Stimulated activated CD4-positive, alpha-beta T cell treated with anti-CD3 and anti-CD28 coated beads, Interleukin-15, amount 100 ng/mL, for 1 hour (primary cell): ENCODE measurements at places on chromosomes 2 and 18.

- DNase-seq, result no peak
Observed at GRCh38 chr2:216392018-216392562, 19.8 kb upstream of the MARCHF4 start.

DNA sequence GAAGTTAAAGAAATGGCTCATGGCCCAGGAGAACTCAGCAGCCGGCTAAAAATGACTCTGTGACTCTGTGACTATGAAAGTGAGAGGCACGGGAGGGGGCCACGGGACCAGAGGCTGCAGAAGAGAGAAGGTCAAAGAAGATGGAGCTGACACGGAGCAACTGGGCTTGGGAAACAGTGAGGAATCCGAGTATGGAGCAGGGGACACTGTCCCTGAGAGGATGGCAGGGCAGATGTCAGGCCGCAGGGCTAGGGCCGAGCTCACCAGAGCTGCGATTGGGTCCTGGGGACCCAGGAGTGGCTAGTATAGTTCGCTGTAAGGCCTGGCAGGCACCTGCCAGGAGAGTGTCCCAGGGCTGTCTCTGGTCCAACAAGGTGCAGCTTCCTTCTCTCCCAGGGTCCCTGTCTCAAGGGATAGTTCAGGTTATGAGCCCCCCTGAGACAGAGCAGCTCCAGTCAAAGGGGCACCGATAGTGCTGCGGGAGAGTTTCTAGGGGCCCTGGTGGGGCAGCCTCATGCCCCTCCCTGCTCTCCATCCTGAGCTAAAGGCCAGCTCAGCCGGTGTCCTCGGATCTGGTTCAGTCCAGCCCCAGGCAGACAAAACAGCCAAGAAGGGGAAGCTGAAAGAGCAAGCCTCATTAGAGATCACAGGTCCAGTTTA is 42.7 kb downstream of the CIB4 start:
- DNase-seq, result no peak

DNA sequence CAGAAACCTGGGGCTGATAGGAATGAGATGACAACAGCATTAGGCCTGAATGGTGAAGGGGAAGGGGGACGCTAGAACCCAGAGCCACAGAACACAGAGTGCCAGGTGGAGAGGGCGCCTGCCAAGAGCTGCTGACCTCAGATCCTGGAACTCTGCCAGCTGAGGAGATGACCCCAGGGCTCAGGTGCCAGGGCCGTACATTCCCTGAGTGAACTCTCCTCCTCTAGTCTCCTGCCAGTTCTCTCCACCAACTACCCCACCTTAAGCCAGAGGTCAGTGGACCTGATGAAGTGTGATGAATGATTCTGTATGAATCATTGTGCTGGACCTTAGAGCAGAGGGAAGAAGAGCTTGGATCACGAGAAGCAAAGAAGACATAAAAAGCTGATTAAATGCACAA is 1582.2 kb upstream of the ACVR2A start:
- DNase-seq, result no peak

DNA sequence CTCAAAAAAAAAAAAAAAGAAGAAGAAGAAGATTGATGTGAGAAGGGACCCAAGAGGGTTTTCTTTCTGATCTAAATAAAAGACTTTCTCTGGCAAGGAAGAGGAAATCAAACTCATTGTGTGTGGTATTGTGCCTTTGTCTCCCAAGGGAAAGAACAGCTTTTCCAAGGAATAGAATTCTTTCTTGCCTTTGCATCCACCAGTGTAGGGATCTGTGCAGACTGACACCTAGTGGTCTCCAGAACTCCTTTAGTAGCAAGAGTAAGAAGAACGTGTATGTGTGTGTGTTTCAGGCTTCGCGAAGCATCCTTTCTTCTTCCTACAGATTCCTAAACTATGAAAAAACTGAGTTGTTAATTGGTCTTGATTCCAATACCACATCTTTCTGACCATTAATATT is 33.5 kb upstream of the CRIM1 start:
- no peak for DNase-seq

DNA sequence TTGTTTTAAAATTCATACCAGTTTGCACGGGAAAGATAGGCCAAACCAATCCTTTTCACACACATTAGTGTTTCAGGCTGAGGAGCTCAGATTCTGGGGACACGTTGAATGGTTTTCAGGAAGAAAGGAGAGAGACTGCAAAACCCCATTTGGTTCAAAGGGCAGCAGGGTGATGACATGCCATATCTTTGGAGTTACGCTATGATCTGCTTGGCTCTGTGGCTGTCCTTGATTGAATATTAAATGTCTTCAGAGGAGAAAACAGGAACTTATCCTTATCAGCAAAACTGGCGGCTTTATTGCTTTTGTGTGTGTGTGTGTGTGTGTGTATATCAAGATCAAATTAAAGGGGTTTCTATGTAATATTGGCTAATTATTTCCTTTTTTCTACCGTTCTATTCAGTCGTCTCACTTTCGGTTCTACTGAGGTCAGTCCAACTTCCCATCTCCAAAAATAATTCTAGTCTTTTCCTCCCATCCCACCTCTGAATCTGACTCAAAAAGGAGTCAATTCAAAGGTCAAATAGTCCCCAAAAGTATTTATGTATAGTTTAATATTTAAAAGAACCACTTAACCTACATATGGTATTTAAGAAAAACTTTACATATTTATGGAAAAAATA is 292.9 kb upstream of the CCDC68 start:
- DNase-seq, result no peak

GRCh38 chr2:113234721-113235346 is 43.9 kb downstream of the PAX8 start:
- DNase-seq, result no peak

DNA sequence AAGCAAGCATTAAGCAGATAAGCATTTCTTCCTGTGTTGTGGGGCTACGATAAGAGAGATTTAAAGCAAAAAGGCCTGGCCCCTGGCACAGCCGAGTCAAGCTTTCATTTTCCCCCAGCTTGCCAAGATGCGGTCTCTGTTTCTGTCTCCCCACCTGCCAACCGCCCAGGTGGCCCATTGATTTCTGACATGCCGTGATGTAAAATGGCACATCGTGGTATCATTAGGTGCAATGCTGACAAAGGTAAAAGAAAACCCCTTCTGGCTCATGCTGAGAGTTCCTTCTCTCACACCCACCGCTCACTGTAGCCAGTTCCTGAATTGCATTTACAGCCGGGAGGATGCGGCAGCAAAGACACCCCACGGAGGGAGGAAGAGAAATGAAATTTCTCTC is 62.8 kb downstream of the BOD1L2 start:
- DNase-seq, result no peak

DNA sequence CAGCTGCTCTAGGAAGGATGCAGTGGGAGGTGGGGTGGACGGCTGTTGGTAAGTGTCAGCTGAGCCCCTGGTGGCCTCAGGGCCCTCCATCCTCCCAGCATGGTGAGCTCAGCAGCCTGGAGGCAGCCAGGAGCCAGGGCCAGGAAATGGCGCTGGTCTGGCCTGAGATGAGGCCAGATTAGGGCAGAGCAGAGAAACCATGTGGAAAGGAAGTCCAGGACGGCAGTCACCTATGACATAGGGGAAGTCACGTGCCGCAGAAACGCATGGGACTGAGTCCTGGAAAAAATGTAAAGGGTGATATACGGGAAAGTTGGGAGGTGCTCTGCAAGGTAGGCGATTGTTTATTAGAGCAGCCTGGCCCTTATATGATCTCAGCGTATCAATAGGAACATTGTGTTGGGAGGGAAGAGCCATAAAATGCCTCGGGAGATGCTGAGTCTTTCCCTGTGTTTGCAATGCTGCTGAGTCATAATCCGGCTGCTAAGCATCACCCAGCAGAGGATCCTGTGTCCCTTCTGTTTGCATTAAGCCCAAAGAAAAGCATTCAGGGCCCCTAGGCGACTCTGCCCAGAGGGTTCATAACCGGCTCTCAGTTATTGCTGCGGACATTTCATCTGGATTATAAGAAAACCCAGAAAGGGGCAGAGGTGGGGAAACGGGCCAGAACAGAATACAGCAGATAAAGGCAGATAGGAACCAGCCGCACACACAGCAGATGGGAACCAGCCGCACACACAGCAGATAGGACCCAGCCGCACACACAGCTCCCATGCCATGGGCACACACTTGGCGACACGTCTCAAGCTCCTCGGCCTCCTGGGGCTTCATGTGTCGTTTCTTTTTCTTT is 30.3 kb upstream of the B3GNT7 start:
- DNase-seq, result no peak

DNA sequence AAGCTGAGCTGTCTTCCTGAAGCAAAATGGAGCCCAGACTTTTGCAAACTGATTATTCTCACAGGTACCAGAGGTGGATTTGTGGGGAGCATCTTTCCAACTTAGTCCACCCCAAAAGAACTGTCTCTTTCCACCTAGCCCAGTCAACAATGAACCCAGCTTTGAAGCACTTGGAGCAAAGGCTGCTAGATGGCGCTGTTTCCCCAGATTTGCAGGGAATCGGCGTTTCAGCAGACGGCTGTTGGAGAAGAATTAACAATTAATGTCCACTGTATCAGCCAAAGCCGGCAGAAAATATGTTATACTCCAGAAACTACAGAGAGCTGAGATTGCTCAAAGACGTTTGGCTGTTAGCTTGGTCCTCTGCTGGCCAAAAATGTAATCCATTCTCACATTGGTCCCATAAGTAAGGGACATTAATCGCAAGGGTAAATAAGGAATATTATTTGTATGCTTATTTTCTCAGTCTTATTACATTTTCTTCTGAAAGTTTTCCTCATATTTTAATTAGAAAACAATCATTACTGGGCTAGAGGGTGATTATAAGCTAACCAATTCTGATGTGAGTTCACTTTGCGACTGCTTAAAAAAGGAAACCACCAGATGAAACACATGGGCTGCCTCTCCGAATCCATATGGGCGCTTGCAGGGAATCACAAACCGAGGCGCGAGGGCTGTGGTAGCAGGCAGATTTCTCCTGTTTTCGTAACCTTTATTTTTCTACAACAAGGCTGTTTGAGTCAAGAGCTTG is 423.8 kb upstream of the MEX3C start:
- no peak for DNase-seq

- DNase-seq, result no peak
Observed at GRCh38 chr2:121075006-121075551, 209.9 kb downstream of the TFCP2L1 start.

DNA sequence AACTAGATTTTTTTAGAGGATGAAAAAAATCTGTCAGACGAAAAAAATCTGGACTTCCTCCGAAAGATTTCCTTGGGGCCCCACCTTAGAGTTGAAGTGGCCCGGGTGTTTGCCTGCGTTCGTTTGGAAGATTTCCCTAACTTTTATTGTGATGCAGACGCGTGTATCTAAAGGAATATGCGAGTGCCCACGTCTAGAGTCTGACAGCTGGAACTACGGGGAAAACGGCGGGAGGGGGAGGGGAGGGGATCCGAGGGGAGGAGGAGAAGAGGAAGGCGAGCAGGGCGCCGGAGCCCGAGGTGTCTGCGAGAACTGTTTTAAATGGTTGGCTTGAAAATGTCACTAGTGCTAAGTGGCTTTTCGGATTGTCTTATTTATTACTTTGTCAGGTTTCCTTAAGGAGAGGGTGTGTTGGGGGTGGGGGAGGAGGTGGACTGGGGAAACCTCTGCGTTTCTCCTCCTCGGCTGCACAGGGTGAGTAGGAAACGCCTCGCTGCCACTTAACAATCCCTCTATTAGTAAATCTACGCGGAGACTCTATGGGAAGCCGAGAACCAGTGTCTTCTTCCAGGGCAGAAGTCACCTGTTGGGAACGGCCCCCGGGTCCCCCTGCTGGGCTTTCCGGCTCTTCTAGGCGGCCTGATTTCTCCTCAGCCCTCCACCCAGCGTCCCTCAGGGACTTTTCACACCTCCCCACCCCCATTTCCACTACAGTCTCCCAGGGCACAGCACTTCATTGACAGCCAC is 2.4 kb upstream of the SP9 start:
- DNase-seq, result no peak

- DNase-seq, result no peak
Observed at GRCh38 chr2:40401896-40402295, 50.0 kb downstream of the SLC8A1 start.

- no peak for DNase-seq
Observed at GRCh38 chr2:174337337-174338146, 2.8 kb downstream of the SP9 start.

DNA sequence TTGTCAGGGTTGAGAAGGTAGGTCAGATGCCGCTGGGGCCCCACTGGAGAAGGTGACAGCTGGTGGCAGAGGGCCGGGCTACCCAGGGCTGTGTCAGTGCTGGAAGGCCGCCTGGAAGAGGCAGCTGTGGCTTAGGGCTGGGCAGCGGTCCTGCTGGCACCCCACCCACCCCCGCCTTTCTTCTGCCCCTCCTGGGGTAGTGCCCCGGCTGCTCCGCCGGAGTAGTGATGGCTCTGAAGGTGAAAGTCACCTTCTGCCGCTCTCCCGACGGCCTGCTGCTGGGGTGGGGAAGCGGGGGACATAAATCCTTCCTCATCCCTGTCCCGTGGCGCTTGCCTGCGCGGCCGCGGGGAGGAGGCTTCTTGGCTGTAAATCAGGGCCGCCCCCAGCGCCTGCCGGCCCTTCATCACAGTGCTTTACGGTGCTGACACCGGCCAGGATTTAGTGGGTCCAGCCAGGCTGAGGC is 332.2 kb downstream of the DYSF start:
- no peak for DNase-seq

- no peak for DNase-seq
Observed at GRCh38 chr18:54130177-54130576, 94.3 kb downstream of the MBD2 start.

DNA sequence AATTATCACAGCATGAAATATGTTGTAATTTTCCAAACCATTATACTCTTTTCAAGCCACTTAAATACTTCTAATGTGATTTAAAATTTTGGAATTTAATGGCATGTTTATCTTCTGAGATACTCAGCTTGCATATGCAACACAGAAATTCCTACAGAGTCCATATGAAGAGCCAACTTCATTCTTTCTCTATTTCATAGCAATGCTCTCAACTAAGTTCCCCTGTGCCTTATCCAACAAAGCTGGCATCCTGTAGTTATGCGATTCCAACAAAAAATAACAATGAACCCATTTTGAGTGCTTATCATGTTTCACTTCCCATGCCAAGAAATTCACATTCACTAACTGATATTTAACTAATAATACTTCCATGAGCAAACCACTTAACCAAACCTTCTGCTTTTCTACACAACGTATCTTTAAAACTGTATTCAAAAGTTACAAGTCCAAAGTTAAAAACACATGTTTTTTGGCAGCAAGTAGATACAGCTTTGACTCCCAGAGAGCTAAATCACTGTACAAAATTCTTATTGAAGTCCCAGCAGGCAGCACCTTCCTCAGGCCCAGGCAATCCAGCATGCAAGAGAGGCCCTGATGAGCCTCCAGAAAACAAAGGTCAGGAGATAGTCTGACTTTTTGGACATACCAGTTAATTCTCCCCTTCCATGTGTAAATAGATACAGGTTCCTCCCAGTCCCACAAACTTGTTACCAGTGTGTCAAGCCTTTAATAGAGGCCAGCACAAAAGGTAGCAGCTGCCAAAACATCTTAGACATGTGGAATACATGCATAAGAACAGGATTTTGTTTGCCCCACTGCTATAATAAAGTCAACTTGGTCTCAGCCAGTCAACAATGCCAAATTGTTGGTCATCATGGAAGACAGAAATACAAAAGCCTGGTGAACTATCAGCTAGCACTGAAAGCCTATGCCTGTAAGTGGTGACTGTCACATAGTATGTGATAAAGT is 113.1 kb upstream of the WDR75 start:
- no peak for DNase-seq

GRCh38 chr2:46978723-46979122 is 63.1 kb upstream of the MCFD2 start:
- DNase-seq, result no peak
